Uterus (tissue), 4 donors: ENCODE measurements at places on chromosomes 4 and X. TPM values are rescaled to one million over a fixed set of nuclear protein-coding genes. Genes with fewer than 3 reads are reported as not detected.

TMEM31 gene
- not detected for total RNA-seq

STARD8 gene
- 13.1 TPM for total RNA-seq

DNA sequence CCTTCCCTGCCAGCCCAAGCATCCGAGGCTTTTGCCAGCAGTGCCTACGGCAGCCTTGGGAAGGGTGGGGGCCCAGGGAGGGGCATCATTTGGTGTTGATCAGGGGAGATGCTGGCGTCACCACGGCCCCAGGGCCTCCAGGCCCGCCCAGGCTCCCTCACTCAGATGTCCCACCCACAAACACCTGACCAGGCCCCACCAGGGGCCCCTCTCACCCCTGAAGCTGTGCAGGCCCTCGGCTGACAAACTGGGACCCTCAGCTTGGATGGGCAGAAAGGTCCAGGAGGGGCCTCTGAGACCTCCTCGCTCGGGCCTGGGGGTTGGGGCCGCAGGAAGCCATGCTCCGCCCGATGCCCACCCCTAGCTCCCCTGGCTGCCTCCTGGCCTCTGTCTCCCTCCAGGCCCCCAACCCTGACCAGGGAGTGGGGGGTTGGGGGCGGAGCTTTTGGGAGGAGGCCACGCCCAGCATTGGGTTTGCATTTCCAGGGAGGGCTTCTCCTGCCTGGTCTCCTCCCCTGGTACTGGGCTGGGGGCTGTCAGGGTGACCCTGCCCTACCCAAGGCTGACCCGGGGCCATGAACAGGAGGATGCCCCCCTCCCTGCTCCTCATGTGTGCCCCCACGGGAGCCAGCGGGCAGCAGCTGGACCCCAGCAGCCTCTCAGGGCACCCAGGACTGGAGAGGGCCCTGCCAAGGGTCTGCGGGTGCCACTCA is 33.4 kb upstream of the SPON2 start:
- DNase-seq: peak; percentile 18
- peak overlapping the region; percentile 88 for H3K27ac ChIP-seq
- peaks cover 48% of the 10 kb centered on the region for H3K4me1 ChIP-seq
- no peak overlapping the region for H3K4me3 ChIP-seq

DNA sequence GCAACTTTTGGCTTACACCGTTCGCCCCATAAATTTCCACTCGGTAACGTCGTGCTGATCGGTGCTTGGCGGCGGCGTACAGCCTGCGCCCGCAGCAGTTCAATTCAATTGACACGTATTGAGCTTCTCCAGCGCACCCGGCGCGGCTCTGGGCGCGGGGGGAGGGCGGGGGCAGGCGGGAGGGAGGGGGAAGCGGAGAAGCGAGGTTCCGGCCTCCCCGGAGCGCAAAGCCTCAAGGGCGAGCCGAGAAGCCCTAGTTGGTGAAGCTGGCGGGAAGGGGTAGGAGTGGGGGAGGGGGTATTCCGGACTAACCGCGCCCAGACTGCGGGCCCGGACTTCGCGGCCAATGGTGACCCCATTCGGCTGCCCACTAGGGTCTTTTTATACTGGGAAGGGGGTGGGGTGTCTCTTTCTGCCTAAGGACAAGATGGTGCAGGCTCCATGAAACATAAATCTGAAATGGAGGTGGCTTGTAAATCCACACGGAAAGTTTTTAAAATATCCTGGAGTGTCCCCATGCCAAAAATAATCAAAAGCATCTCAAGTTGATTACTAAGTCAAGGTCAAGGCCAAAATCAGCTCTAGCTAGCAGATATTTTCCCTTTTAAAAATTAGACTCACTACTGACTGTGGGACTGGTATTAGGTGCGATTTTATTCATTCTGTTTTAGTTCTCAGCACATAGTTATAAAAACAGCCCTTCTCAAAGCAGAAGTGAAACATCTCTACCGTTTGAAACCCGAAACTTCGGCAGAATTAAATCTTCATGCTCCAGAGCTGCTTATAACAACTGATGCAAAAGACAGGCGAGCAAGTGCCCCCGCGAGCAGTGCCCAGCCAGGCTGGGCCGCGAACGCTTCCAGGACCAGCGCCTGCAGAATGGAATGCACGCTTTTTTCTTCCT is 1.5 kb upstream of the BCOR start:
- no peaks in the 10 kb centered on the region for H3K4me1 ChIP-seq
- H3K27ac ChIP-seq: peak overlapping the region; percentile 91
- H3K27me3 ChIP-seq: no peaks in the 10 kb centered on the region
- peak overlapping the region; percentile 76 for H3K4me3 ChIP-seq

- H3K36me3 ChIP-seq: no peaks in the 10 kb centered on the region
- no peaks in the 10 kb centered on the region for H3K27me3 ChIP-seq
Measured at GRCh38 chrX:20144491-20144890, 2.9 kb upstream of the EIF1AX start.

DNA sequence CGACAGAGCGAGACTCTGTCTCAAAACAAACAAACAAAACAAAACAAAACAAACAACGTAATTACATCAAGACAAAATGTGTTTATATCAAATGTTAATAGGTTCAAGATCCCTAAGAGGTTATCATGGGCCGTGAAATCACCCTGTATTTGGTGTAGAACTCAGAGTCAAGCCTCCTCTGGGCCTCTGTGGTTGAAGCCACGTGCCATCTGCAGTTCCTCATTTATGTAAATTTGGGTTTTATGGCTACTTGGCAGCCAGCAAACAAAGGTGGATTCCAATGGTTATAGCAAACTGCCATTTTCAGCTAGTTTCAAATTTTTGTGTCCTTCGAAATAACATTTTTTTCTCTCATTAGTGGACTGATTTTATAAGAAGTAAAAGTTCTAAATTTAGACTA is 16.4 kb downstream of the NSDHL start:
- H3K4me1 ChIP-seq: no peaks in the 10 kb centered on the region
- H3K27ac ChIP-seq: no peak overlapping the region
- no peaks in the 10 kb centered on the region for H3K27me3 ChIP-seq
- no peak overlapping the region for H3K4me3 ChIP-seq
- DNase-seq: no peak
- no peaks in the 10 kb centered on the region for H3K36me3 ChIP-seq

WDR45 gene
- 96.5 TPM for total RNA-seq

EBP gene
- 23.0 TPM for total RNA-seq

HSFX1 gene
- not detected for total RNA-seq

GRCh38 chrX:4708970-4709760 is 995.7 kb upstream of the PRKX start:
- H3K27me3 ChIP-seq: no peaks in the 10 kb centered on the region
- H3K27ac ChIP-seq: no peak overlapping the region
- DNase-seq: no peak
- H3K4me1 ChIP-seq: no peaks in the 10 kb centered on the region
- H3K36me3 ChIP-seq: no peaks in the 10 kb centered on the region
- no peak overlapping the region for H3K4me3 ChIP-seq

MRFAP1 gene
- 29.2 TPM for total RNA-seq
